ENCODE measurements at places on chromosomes 11 and 22.
A peak's percentile ranks its signal among the peaks of the same experiment; 100 is the strongest.

GRCh38 chr11:93541884-93542810 is 1.0 kb downstream of the SMCO4 start:
- peak; percentile 35 for DNase-seq

GRCh38 chr11:88193278-88193677 is 18.0 kb upstream of the RAB38 start:
- no peak for DNase-seq

DNA sequence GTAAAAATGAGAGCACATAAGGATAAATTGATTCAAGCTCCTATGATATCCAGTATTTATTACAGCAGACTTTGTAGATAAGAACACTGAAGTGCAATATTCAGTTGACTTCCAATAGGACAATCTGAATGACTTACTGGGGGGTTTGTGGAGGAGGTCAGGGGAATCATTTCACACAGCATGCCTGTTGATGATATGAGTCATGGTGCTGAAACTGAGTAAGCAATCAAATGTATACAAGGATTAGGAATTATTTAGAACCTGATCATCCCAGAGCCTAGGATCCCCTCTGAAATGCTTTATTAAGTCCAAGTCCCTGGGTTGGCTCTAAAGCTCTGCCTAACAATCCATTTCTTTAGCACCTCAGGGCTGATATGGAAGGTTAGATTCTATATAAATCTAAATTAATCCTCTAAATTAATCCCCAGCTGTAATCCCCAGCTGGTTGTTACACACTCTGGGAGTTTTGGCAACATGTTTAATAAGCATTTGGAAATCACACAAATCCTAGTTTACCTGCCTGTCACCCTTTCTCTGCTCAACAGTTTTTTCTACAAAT is 326.4 kb downstream of the GUCY1A2 start:
- no peak for DNase-seq

- no peak for DNase-seq
Observed at GRCh38 chr22:49204599-49205482, 622.8 kb downstream of the BRD1 start.

DNA sequence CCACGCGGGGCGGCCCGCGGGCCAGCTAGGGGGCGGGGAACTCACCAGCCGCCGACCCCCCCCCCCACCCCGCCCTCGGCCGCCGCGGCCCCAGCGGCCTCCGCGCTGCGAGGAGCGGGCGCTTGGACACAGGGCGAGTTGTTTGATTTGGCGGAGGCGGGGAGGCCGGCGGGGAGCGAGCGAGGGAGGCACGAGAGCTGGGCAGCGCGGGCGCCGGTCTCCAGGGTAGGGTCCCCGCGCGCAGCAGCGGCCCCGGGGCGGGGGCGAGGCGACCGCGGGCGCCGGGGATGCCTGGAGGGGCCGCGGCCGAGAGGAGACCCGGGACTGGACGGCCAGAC is 64.4 kb downstream of the NAV2 start:
- DNase-seq, result no peak

- no peak for DNase-seq
Observed at GRCh38 chr11:66230978-66231377, 37.5 kb upstream of the RAB1B start.

DNA sequence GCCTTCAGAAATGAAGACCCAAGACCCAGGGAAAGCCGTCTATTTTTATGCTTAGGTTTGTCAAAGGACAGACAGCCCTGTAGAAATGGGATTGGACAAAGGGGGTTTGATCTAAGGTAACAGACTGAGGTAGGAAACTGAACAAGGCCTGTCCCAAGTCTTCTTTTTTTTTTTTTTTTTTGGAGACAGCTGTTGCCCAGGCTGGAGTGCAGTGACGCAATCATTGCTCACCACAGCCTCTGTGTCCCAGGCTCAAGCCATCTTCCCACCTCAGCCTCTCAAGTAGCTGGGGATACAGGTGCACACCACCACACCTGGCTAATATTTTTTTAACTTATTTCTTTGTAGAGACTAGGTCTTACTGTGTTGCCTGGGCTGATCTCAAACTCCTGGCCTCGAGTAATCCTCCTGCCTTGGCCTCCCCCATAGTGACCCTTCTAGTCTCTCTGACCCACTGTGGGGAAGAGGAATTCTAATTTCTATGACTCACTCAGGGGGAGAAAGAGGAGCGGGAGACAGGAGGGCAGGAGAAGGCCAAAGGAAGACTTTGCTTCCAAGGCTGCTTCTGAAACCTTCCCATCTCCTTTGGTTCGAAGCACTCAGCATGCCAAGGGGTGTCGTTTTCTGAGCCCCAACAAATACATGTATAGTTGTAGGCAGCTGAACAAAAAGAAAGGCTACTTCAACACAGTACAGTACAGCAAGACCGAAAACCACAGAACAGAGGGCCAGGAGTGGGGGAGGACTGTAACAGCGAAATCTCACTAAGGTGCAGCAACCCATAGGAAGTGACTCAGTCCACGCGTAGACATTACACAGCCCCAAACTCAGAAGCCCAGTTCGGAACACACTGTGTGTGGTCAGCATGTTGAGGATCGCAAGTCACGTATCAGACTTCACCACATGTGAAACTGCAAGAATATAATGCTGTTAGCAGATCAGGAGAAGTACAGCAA is 872 bp downstream of the TMA7B start:
- no peak for DNase-seq

DNA sequence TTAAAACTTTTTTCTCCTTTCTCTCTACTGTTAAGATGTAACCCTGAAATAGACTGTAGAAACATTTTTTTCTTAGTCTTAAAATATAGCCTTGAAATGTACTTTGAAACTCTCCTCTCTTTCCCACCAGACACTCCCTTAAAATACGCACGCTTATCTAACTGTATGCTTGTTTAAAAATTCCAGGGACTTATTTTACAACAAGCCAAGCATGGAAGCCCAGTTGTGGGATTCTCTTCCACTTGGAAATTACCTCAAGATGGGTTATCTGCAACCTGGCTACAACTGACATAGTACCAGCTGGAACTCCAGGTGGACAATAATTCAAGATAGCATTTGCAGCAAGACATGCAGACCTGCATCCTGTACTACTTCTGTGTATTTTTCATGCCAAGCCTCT is 12.1 kb upstream of the CHORDC1 start:
- DNase-seq, result no peak

GRCh38 chr11:119726585-119727522 is 2.1 kb downstream of the NECTIN1 start:
- DNase-seq, result no peak

DNA sequence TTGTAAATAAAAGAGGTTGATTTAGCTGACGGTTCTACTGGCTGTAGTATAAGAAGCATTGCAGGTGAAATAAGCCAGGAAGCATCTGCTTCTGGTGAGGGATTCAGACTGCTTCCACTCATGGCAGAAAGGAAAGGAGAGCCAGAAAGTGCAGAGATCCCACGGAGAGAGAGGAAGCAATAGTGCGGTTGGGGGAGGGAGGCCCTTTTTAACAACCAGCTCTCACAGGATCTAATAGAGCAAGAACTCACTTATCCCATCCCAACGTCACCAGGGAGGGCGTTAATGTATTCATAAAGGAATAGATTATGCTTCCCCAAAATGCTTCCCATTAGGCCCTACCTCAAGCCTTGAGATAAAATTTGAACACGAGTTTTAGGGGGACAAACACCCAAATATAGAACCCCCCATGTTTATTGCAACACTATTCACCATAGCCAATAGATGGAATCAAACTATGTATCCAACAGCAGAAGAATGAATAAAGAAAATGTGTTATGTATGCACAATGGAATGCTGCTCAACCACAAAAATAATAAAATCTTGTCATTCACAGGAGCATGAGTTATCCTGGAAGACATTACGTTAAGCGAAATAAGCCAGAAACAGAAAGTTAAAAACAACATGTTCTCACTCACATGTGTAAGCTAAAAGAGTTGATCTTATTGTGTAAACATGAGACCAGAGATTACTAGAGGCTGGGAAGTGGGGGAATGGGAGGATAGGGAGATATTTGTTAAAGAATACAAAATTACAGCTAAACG is 908.3 kb upstream of the ANO3 start:
- DNase-seq, result no peak

DNA sequence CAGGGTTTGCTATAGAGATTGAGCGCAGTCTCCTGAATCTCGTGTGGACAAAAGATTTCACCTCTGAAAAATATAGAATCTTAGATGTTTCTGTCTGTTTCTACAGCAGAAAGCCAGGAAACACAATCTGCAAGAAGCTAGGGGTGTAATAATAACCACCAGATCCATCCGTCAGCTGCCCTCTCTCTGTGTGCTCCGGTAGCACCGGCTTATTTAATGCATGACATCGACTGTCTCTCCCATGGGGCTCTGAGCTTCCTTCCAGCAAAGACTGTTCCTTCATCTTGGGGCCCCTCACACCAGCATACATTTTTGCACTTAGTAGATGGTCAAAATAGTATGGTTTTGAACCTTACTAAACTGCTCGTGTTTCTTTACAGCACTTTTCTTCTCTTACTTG is 20.2 kb downstream of the BARX2 start:
- DNase-seq, result no peak

GRCh38 chr11:82270870-82271269 is 462.8 kb downstream of the FAM181B start:
- DNase-seq, result no peak

GRCh38 chr11:29280452-29280851 is 736.4 kb downstream of the KCNA4 start:
- DNase-seq, result no peak

DNA sequence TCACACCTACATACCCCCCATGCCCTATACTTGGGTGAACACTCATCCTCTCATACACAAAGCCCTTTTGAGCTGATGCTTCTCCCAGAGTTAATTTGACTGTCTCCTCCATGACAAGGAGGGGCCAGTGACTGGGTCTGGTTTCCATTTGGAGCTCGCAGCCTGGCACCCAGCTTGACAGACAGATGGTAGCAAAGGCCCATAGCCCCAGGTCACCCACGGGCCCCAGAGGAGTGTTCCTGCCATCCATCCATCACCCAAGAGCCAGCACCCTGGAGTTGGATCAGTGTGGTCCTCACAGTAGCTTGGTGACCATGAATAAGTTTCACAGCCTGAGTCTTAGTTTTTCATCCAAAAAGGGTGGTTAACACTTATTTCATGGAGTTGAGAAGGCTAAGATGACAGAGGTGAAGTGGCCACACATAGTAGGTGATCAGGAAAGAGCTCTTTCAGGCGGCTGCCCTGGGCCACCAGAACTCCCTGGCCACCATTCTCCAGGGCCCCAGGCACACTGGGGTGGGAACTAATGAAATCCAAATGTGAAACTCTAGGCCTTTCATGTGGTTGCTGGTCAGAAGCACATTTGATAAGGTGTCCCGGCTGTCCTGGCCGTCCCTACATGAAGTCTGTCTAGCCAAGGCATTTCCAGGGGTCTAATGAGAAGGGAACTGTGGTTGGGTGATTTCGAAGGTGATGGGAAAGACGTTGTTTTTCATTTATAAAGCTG is 42.4 kb downstream of the LIF start:
- DNase-seq, result no peak

DNA sequence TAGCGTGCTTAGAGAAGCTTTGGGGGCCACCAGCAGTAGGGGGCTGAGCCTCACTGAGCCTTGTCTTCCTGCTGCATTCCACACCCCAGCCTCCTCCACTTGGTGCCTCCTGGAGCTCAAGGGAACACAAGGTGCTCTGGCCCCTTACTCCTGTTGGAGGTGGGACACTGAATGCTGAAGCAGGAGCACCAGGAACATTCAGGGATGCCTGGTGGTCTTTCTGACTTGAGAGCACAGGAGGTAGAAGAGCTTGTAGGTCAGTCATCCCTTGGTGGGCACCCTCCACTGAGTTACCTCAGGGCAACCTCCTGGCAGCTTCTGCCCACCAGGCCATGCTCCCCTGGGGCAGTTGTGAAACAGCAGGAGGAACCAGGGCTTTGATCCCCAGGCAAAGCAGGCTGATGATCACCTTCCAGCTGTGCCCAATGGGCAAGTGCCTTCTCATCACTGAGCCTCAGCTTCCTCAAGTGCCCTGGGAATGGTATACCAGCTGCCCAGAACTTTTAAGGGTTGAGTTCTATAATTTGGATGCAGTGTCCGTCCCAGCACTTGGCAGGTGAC is 50.1 kb downstream of the CABIN1 start:
- DNase-seq, result no peak

- DNase-seq, result no peak
Observed at GRCh38 chr11:82771781-82772180, 38.1 kb upstream of the FAM181B start.

DNA sequence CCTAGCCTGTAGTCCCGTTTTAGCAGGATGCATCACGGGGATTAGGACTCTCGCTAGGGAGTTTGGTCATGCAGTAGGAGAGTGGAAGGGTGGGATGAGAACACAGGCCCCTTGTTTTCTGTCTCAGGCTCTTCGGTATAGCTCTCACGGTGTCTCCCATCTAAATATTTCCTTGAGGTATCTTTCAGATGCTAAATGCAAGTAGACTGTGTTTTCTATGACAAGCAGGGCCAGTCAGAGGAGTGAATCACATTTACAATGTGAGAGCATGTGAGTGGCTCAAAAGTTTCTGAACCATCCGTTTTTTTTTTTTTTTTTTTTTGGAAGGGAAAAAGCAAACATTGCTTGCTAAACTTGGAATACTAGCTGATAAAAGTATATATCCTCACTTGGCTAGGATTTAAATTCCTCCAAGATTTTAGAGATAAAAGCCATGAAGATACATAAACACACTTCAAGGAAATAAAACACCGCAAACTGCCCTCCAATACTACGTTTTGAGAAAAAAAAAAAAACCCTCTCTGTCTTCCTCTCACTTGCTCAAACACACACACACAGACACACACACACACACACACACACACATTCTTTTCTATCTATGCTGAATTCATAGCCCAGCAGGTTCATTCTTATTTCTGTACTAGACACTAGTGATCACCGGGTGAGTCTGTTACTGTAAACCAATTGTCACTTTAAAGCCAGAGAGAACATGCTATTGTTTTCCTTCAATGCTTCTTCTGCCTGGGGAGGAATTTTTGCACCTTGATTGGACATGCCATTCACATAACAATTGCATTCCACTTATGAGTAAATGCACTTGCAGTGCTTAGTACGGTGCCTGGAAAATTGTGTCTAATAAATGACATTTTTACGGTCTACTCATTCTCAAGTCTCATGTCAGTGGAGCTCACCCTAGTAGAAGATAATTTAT is 224.6 kb upstream of the CCDC90B start:
- no peak for DNase-seq

GRCh38 chr22:26846645-26847044 is 189.3 kb downstream of the MIAT start:
- no peak for DNase-seq
